ENCODE measurements at places on chromosomes 5 and 9.

DNA sequence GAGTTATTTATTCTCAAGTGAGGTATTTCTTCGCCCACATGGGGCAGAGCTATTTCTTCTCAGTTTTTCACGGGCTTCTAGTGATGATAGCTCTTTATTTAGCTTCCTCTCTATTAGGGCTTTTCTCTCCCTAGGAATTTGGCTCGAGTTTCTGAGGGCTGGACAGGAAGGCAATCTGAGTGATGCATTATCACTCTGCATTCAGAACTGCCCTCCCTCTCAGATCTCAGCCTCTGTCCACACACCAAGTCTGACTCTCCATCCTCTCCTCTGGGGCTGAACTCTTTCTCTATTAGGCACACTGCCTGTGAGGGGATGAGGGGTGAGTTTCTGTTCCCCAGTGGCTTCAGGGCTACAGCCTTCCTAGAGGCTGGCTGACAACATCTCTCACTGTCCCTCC lies 14.9 kb upstream of the SCAMP1 start:
- no peak for DNase-seq

GRCh38 chr9:137241490-137242268 lies 592 bp downstream of the TUBB4B start:
- DNase-seq = no peak

GRCh38 chr9:137138722-137139467 lies at the start of gene GRIN1:
Gene GRIN1 (plus strand): TSS chr9:137139154. CDS start chr9:137139487, 333 bp downstream.
- DNase-seq = peak; percentile 55

GRCh38 chr5:7662289-7662688 lies 188.6 kb downstream of the CFAP90 start:
- no peak for DNase-seq

- no peak for DNase-seq
Observed at GRCh38 chr9:131418143-131419025, 24.5 kb downstream of the PRRC2B start.

GRCh38 chr5:61994171-61994570 lies 311.8 kb upstream of the KIF2A start:
- no peak for DNase-seq

DNA sequence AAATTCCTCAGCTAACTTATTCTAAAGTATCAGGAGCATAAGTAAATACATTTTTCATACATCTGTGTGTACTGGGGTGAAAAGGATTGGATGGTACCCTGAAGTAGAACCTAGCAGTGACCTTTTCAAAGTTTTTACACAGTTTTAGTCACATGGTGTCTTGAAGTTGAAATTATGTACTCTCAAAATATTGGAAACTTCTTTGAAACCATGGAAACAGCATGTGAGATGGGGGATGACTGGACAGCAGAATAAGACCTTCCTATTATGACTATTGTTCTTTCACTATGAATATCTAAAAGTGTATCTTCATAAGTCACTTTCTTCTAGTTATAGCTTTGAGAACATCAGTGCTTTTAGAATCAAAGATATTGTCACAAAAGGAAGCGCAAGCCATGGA lies 301.5 kb upstream of the ELAVL2 start:
- no peak for DNase-seq

DNA sequence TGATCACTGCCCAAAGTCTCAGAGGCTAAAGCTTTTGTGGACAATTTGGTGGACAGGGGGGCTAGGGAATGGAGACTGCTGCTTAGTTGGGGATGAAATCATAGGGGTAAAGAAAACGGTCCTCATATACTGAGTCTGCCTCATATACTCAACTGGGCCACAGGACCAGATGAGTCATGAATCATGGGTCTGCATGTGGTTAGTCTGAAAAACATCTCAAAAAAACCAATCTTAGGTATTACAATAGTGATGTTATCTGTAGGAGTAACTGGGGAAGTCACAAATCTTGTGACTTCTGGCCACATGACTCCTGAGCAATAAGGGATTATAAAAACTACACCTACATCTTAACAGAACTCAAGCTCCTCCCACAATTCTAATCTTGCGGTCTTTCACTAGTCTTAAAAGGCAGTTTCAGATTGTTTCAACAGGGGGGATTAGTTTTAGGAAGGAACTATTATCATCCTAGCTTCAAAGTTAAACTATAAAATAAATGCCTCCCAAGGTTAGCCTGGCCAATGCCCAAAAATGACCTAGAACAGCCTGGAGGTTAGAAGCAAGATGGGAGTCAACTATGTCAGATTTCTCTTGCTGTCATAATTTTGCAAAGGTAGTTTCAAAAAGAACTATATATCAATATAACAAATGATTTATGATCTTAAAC lies 17.5 kb downstream of the TMEM161B start:
- no peak for DNase-seq

GRCh38 chr5:166497496-166498104 lies 1793.8 kb upstream of the WWC1 start:
- DNase-seq = no peak

- DNase-seq = no peak
Observed at GRCh38 chr9:113449376-113449775, 14.2 kb upstream of the RGS3 start.

GRCh38 chr5:14513266-14513665 lies 68.3 kb upstream of the OTULINL start:
- peak; percentile 20 for DNase-seq

- DNase-seq = no peak
Observed at GRCh38 chr5:111635151-111635902, 121.7 kb downstream of the NREP start.

DNA sequence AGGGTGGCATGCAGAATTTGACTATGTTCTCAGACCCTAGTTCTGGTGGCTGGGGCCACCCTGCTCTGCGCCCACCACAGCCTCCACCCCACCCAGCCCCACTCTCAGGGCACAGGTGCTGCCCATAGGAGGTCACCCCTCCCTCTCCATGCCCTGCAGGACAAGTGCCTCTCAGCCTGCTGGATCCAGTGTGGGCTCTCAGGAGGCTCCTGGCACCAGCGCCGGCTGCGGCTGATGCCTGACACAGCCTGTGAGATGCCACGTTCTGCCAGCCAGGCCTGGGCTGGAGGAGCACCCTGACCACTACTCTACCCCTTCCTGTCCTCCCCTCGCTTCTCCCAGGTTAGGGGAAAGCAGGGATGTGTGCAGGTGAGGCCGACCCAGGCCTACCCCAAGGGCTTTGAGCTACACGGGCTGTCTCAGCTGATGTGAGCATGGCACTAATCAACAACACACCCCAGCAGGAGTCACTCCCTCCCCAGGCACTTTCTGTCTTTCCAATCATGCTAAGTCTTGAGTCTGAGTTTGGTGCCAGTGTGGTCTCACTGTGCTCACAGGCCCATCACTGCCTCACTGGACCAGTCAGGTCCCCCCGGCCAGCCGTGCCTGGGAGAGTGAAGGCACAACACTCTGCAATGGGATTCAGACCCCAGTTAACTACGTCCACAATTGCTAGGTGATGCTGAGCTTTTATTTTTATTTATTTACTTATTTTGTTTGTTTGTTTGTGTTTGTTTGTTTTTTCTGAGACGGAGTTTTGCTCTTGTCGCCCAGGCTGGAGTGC lies 12.1 kb upstream of the BARX1 start:
- DNase-seq = no peak

- DNase-seq = no peak
Observed at GRCh38 chr5:139659695-139660101, 11.5 kb downstream of the CXXC5 start.

- DNase-seq = no peak
Observed at GRCh38 chr5:97979740-97980139, 793.7 kb upstream of the RGMB start.

DNA sequence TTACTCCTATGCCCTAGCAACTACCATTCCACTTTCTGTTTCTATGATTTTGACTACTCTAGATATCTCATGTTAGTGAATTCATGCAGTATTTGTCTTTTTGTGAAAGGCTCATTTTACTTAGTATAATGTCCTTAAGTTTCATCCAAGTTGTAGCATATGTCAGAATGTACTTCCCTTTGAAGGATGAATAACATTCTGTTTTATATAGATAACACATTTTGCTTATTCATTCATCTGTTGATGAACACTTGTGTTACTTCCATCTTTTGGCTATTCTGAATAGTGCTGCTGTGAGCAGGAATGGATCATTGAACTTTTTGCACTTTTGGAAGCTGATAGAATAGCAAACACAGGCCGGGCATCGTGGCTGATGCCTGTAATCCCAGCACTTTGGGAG lies 140.2 kb upstream of the MYO10 start:
- no peak for DNase-seq

DNA sequence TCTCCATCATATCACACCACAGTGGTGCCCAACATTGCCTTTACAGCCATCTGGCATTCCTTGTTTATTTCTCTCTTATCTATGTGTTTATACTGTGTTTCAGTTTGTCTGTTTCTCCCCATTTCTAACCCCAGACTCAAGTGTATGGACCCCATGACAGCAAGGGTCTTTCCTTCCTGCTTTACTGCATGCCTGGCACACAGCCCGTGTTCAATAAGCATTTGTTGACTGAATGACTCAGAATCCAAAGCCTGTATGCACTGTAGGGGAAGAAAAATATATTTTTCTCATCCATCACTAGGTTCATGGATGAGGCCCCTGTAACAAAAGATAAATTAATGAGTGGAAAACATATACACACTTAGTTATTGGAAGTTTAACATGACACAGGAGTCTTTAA lies 190.8 kb upstream of the SEMA6A start:
- DNase-seq = no peak

DNA sequence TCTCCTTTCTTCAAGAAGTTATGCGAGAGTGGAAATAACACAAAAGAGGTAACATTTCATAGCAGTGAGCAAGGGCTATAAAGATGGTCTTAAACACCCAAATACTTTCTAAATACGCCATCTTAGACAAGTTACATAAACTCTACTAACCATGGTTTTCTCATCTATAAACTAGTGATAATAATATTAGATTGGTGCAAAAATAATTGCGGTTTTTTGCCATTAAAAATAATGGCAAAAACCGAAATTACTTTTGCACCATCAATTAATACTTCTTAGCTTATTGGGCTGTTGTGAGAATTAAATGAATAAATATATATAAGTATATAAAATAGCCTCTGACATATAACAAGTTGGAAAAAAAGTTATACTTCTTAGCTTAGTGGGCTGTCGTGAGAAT lies 23.7 kb downstream of the GABRA6 start:
- no peak for DNase-seq

DNA sequence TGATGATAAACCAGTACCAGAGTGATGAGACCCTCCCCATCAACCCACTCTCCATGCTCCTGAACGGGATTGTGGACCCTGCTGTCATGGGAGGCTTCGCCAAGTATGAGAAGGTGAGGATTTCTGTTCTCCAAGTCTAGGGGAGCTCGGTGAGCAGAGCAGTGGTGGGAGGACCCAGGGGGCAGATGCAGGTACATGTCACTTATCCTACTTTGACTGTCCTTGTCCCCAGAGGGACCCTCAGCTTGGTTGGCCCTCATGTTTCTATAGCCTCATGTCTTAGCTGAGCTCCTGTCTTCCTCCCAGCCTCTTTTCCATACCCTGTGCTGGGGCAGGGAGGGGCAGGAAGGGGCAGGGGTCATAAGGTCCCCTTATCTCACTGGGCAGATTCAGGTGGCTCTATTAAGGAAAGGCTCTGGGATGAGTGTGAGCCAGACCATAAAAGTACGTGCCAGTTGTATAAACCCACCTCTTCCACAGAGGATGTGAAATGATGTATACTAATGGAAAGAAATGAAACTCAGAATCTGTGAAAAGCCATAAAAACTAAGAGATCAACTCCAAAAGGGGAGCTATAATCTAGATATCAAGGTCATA lies 38.0 kb upstream of the FOXI1 start:
- DNase-seq = no peak

- no peak for DNase-seq
Observed at GRCh38 chr5:1179383-1179715, 22.0 kb upstream of the SLC6A19 start.

GRCh38 chr5:168152660-168153059 lies 138.8 kb upstream of the WWC1 start:
- DNase-seq = no peak

Measured in WTC11 (cell line).